Stimulated activated CD4-positive, alpha-beta T cell treated with anti-CD3 and anti-CD28 coated beads, Interleukin-1b, Interleukin-23, amount 100 ng/mL, for 1 hour (primary cell): ENCODE measurements at places on chromosomes 7 and 10.

GRCh38 chr10:72702868-72703581 is 11.1 kb downstream of the MCU start:
- no peak for DNase-seq

- DNase-seq: no peak
Measured at GRCh38 chr10:90968328-90969081, 47.6 kb upstream of the ANKRD1 start.

DNA sequence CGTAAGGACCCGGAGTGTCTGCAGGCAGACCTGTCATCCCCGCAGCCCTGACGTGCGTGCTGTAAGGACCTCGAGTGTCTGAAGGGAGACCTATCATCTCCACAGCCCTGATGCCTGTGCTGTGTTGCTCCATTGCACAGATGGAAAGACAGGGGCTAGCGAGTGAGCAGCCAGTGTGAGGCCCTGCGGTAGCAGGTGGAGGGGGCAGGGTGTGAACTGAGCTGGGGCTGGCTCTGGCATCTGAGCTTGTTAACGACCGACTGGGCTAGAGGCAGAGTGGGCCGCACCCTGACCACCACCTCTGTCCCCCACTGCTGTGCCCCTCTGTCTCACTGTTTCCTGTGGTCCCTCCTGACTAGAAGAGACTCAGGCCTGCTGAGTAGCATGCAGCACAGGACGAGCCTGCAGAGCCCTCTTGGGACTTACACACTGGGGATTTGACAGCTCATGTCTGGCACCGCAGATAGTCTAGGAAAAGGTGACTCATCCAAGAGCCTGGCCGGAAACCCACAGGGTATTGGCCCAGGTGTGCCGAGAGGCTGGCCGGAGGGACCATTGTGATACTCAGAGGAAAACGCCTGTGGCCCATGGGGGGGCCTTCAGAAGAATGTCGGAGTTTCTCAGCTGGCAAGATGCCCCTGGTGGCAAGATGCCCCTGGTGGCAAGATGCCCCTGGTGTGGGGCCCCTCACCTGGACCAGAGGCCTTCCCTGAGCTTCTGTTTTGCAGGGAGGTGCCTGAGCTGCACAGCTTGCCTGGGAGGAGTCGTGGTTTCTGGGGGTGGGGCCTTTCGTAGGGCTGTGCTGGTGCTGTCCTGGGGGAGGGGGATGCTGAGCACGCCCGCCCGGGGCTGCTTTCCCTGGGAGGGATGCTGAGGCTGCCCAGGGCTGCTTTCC is 34.3 kb downstream of the INPP5A start:
- DNase-seq: peak; percentile 34

DNA sequence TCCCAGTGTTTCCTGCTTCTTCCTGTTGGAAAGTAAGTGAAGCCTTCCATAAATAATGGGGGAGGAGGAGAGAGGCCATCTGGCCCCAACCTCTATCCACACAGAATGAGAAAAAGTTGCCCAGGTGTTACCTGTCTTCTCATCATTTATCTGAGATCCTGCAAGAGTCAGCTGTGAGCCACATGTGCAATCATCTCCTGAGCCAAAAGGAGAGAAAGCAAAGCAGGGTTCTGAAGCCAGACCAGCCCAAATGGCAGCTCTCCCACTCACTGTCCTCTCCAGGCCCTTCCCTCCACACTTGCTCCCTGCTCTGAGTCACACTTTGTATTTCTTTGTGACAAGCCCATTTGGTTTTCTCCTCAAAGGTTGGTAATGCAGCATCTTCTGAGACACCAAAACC is 65.9 kb downstream of the FAM204A start:
- DNase-seq: no peak

DNA sequence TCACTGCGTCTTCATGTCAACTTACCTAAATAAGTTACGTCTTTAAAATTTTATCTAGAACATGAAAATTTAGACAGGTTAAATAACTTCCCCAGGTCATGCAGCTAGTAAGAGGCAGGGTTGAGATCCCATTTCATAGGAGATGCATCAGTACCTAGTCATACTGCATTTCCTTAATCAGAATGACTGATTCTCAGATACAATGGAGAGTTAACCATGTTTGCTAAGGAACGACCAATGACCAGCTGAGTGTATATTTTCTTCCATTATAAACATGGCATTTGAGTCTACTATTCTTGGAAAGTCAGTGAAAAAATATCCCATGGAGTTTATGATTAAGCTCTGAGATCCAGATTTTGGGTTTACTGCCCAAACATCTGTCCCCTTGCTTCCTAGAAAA is 39.6 kb downstream of the ENTPD1 start:
- DNase-seq: no peak

- DNase-seq: no peak
Measured at GRCh38 chr7:64102656-64103400, 57.6 kb downstream of the ZNF727 start.
